Stimulated activated CD4-positive, alpha-beta T cell treated with anti-CD3 and anti-CD28 coated beads, Interleukin-2, amount 100 ng/mL, for 4 hours (primary cell): ENCODE measurements at places on chromosomes 2 and 18.

- DNase-seq = no peak
These were observed 369.6 kb downstream of the PID1 start for GRCh38 chr2:228901531-228901930.

- DNase-seq = no peak
These were observed 78.3 kb downstream of the TAF4B start for GRCh38 chr18:26304511-26304910.

DNA sequence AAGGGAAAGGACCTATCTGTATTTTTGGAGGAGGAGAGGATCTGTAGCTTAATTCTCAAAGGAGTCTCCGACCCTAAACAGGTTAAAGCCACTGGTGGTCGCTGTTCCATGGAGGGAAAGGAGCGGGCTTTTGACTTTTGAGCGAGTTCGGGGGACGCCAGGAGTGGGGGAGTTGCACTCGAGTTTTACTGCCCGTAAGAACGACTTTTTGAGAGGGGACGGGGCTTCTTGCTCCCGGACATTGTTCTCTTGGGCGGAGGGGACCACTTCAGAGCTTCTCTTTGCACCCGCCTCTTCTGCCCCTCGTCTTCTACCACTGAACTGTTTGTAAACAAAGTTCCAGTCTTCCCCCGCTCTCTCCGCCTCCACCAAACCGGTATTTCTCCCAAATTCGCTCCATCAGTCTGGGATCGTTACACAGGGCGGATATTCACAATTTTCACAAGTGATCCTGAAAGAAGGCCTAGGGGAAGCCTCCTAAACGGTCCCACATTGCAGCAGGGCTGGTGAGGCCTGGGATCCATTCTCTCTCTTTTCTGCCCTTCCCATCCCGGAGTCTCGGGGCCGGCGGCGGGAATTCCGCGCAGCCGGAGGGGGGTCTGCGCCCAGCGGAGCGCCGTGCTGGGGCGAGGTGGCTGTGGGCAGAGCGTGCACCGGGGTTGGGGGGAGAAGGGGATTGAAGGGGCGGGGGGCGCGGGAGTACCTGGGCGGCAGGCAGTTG, 6.6 kb downstream of the DLX2 start:
- DNase-seq = no peak

- no peak for DNase-seq
These were observed 37.4 kb downstream of the EPAS1 start for GRCh38 chr2:46334389-46335271.

- DNase-seq = no peak
These were observed 43.5 kb downstream of the SLC9A2 start for GRCh38 chr2:102662833-102663232.
